ENCODE measurements at places on chromosomes 2 and 18.

GRCh38 chr2:203534621-203535077, 452 bp downstream of the RAPH1 start:
- peak; percentile 12 for DNase-seq

DNA sequence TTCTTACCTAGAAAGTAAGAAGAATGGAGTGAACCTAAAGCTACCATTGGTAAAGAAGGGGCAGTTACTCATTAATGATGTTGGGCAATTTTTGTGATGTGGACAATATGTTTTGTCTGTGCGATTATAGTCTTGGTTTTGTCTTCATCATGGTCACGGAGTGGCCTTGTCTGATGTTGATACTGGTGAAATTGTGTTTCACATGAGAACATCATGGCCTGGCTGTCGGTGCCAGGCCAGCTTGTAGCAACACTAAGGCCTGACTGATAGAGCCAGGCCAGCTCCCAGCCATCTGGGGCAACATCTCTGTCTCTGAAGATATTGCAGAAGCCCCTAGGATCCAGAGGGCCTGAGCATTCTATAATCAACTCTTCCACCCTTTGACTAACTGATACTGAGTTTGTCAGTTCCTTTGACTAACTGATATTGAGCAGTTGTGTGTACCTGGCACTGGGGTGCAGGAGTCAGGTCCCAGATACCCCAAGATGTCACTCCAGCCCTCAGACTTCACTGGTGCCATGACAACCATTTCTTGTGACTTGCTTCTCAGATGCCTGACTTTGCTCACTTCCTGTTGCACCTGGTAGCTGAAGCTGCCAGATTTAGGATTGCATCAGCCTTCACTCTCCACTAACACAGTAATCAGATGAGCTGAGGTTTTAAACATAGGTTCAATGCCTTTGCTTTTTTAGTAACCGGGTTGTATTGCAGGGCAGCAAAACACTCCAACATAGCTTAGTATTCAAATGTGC, 62.5 kb downstream of the RPIA start:
- no peak for DNase-seq

- DNase-seq, result no peak
Measured at GRCh38 chr2:165582863-165583506, 113.5 kb downstream of the CSRNP3 start.

DNA sequence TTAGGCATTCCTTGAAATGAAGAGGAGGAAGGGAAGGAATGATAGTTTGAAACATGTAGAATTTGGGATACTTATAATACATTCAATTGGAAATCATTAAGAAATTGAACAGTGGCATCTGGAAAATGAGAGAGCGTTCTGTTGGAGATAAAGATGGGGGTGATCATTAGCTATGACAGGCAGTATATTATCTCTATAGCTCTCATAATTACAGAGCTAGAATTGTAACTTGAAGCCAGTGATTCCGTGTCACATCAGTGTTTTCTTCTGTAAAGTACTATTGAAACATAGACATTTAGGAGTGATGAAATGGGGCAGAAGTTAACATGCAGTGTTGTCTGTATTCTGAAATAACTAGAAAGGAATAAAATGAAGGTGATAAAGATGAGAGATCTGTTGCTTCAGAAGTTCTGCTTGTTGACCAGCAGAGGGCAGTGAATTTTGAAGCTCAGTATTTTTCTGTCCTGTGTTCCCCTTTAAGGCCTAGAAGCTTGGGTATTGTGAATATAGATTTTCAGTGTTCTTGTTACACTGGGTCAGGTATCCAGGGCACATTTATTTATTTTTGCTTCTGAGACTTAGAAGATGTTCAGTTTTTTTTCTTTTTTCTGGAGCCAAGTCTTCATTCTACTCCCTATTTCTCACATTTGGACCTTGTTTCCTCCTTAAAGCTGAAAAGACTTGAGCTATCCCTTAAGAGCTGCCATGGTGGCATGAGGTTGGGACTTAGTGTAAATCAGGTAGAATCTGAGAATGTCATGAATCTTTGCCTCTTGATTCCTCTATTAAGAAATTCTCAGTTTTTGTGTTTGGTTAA, 157.4 kb downstream of the TAF4B start:
- DNase-seq, result peak; percentile 64

- no peak for DNase-seq
Measured at GRCh38 chr2:239833269-239834109, 191.7 kb downstream of the NDUFA10 start.

GRCh38 chr2:191217580-191217979, 27.6 kb upstream of the MYO1B start:
- peak; percentile 93 for DNase-seq

DNA sequence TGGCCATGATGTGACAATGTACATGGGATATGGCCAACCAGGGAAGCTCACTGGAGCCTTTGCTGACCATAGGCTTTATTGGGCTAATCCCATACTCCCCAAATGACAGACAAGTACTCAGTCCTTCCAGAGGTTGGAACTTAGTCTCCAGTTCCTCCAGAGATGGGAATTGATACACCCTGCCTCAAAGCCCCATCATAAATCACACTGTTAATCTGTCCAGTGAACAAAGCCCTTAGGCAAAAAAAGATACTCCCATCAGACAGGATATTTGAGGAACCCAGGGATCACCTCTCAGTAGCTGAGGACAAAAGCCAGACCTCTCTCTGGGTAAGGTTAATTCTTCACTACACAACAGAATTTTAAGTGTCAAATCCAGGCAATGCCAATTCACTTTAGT, 247.5 kb upstream of the CDH20 start:
- DNase-seq, result no peak

GRCh38 chr2:107276034-107276433, 390.1 kb upstream of the ST6GAL2 start:
- no peak for DNase-seq

DNA sequence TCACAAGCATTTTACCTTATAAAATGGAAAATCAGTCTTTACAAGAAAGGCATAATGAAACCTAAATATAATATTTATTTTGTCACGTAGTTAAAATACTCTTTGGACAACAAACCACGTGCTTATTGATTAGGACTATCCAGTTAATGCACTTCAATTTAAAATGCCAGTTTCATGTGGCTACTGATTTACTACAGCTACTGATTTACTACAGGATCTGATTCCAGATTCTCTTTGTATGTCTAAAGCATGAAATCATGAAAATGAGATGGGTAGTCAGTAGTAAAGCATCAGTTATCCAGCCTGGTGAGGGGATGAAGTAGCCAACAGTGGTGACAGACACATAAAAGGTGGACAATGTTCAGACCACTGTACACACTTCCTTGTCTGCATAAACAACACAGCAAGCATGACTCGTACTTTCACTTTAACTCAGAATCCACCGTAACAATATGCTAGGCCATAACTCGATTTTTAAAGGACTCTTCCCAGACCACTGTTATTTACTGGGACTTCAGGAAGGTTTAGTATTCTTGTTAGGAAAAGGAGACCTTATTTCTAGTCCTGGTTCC, 24.9 kb downstream of the ACAA2 start:
- peak; percentile 14 for DNase-seq

DNA sequence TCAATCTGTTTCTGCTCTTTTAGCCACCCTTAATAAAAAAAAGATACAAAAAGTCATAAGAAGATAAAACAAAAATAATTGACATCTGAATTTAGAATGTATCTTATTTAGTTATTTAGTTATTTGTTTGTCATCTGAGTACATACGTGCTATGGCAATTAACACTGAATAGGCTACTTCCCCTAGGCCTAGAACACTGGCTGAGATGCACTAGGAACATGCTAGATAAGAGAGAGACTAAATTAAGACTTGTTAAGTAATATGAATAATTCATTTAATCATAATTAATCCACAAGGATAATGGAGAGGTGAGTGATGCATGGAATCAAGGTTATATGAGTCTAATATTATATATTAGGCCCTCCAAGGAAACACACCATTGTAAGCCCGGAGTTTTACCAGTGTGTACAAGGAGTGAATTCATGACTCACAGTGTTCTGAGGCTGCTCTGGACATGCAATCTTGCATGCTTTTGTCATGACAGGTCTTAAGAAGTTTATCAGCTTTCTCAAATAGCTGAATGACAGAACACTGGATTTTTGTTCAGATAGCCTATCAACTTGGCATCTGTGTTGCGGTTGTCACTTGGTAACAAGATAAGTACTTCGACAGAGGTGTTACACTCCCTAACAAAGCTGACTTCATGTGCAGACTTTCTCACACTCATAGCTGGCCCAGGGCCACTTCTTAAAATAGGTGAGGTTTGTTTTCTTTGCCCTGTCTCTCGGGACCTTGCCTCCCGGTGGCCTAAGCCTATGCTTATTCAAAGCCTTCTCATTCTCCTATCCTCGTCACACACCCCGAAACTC, 5.0 kb upstream of the SERPINB2 start:
- DNase-seq, result peak; percentile 94

- DNase-seq, result no peak
Measured at GRCh38 chr2:42961385-42961811, 169.0 kb upstream of the HAAO start.

GRCh38 chr2:135121016-135121657, 69.0 kb downstream of the RAB3GAP1 start:
- DNase-seq, result no peak

DNA sequence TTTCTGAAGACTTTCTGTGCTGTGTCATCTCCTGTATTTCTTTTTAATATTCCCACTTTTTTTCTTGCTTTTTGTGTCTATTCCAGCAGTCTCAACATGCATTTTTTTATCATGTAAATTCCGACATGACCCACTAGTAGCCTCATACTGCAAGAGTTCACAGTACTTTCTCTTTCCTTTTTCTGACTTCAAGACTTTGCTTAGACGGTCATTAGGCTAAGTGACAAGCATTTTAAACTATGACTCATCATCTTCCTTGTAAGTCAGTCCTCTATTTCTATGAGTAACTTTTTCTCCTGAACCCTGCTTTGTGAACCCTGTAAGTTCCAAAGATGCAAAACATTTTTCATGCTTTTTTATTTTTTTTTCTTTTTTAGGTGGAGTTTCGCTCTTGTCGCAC, 381.2 kb downstream of the TXNL1 start:
- peak; percentile 55 for DNase-seq

DNA sequence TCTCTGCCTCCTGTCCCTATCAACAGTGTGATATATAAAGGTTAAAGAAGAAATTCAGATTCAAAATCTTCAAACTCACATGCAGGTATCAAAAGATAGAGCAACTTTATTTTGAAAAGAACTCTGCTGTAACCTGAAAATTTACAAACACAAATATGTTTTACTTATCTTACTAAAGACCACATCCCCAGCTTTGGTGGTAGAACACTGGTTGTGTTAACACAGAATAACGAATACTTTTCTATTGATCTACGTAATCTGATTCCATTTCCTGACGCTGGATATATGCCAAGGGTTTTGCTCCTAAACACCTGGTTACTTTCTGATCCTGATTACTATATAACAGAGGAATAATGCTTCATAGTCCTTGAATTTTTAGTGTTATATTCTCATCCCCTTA, 23.1 kb upstream of the SLC39A10 start:
- no peak for DNase-seq

DNA sequence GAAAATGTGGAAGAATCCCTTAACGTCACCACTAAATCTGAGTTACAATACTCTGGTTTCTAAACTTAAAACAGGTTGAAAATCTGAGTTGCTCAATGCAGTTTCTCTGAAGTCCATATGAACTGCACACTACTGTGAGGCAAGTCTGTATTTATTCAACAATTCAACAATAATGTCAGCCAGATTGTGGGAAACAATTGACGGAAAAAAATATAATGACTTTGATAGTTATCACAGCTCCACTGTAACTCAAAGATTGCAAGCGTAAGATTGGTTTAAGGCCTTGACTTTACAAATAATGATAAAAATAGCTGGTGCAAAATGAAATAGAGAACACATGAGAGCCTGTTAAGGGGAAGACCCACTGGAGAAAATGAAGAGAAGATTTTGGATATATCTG, 219.4 kb upstream of the CCDC150 start:
- DNase-seq, result no peak

DNA sequence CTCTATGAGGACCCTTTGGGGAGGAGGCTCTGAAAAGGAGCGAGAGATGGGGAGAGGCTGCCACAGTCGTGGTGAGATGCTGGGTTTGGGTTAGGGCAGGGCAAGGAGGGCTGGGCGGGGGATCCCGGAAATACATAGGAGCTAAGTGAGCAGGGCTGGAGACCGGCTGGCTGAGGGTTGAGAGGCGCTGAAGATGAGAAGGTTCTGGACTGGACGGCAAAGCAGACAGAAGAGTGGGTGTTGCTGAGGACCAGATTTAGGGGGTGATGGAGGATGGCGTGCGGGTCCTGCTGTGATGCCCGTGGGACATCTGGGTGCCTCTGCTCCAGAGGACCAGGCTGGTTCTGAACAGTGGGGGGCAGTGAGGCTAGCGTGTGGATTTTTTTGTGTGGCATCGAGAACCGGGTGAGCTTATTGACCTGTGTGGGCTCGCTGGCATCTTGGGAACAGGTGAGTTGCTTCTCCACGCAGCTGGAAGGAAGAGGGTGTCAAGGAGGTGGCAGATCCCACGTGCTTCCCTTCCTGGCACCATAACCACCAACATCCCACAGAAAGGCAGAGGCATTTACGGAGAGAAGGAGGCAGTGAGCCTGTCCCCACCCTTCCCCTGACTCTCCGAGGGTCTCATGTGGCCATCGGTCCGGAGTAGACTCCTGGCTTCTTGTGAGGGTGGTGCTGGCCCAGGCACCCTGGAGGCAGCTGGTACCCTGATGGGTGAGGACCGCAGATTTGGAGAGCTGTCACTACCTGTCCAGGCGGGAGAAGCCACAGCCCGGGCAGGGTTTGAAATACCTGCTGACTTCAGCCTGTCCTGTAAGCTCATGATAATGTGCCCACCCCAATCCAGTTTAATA, 70.3 kb downstream of the ASB1 start:
- no peak for DNase-seq

DNA sequence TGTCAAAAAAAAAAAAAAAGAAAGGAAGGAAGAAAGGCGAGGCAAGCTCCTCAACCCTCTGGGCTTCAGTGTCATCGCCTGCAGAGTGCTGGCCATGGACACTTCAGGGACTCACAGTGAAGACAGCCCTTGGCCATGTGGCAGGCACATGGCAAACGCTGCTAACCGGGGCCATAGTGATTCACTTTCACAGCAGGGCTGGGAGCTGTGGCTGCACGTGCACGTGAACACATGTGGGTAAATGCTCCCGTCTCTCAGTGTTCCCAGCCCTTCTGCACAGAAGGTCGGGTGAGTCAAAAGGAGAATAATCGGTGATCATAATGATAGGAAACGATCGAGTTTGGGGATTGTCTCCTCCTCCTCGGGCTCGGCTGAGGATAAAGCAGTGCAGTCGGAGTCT, 46.1 kb upstream of the UBE2F start:
- no peak for DNase-seq

DNA sequence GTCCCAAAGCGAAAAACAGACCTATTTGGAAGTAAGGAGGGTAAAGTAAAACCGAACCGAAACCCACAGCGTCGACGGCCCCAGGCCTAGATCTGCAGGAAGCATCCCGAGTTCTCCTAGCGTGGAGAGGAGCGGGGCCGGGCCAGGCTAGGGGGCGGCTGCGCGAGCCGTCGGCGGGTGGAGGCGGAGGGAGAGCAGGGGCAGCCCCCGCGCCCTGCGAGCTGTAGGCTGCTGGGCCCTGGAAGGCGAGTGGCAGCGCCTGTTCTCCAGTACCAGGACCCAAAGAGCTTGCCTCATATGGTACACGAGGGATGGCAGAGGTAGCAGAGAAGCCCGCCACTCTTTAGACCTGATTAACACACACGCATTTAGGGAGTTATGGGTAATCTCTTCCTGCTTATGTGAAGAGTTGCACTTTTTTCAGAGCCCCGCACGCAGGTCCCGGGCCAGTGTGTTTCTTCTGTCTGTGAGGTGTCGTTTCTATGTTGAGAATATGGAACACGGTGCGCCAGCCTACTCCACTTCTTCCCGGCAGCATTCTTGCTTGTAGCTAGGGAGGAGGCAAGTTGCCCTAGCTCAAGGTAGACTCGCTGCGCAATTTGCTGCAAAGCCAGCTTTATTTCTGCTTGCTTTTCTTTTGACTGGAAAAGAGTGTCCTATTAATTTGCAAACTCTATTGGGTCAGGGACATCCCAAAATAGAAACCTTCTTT, 71.1 kb downstream of the ARHGEF33 start:
- DNase-seq, result no peak

Data from PC-3 (cell line).